ENCODE measurements at places on chromosomes 2 and 18.

DNA sequence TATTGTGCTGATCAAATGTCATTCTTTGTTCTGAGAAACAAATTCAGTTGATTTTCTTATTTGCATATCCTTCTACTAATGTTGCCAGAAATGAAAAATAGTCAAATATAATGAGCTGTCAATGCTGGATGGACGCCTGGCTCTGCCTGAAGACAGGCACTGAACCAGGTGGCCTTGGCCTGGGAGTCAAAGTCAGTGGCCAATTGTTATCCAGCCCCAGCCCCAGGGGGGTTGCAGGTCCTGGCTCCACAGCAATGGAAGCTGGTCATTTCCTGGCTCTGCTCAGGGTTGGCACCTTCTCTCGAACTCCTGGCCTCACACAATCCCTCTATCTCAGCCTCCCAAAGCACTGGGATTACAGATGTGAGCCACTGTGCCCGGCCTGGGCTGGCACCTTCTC lies 176.8 kb upstream of the GLI2 start:
- no peak for DNase-seq

GRCh38 chr2:112183327-112184025 lies 45.3 kb downstream of the FBLN7 start:
- no peak for DNase-seq

GRCh38 chr2:207710814-207711740 lies at the start of gene CCNYL1:
TSS of gene CCNYL1 (plus strand) at chr2:207711640. CDS start at chr2:207711897, 257 bp downstream.
- DNase-seq, result peak; percentile 95

DNA sequence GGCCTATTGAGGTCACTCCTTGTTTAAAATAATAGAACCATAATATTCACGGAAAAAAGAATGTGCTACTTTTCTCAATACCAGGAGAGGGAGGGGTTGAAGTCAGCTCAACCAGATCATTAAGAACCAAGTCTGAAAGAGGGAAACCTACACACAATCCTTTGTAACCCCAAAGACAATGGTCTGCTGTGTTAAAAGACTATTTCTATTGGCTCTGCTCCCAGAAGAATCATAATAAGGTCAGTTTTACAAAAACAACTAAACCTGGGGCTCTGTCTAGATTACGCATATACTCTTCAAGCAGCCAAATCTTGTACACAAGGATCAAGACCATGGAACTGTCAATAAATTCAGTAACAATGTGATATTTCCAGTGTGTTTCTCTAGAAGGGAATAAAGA lies 177.2 kb upstream of the CRIM1 start:
- DNase-seq, result no peak

DNA sequence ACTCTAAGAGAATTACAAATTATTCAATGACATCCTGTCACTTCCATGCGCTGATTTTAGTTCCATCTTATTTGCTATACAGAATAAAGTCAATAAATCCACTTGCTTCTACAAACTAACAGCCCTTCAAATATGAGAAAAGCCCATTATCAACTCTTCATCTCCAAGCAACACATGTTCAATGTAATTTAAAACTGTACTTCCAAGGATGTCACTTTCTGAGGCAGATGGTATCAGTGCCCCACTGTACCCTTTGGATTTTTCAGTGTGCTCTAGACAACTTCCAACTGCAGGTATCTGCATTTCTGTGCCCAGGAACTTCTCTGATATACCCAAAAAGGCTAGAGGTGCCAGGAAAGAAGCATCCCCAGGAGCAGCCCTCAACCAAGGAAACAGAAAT lies 87.6 kb downstream of the SMAD2 start:
- peak; percentile 9 for DNase-seq

DNA sequence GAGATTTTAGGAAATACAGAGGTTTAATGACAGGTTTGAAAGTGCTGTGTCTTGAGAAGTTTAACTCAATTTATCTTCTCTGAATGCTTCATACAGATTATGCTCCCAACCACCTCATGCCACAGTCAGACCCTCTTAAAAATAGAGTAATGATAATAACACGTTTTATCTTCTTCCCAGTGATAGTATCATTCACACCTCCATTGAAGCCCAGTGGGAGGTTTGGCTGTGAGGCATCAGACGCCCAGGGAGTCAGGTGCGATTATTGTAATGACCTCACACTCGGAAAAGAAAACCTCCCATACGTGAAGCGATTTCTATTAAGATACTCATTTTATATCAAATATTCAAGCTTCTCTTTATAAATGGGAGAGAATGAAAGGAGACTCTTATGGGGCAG lies 366.3 kb downstream of the SETBP1 start:
- no peak for DNase-seq

- no peak for DNase-seq
Observed at GRCh38 chr2:240195316-240195861, 54.9 kb upstream of the OTOS start.

DNA sequence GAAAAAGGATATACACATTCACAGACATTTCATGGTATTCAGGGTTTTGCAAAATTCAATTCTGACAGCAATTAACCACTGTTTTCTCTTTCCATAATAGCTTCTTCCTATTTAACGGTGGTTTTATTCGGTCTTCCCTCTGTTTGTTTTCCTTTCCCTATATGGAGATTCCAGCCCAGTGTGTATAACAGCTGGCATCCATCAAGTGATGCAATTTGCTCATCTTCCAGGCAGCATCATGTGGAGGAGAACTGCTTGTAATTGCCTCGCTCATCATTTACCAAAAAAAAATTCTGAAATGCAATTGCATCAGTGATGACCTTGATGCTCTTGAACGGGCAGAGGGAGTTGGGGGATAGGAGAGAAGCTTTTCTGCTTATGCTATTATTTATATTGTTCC lies 165.9 kb upstream of the PGAP1 start:
- DNase-seq, result peak; percentile 13

DNA sequence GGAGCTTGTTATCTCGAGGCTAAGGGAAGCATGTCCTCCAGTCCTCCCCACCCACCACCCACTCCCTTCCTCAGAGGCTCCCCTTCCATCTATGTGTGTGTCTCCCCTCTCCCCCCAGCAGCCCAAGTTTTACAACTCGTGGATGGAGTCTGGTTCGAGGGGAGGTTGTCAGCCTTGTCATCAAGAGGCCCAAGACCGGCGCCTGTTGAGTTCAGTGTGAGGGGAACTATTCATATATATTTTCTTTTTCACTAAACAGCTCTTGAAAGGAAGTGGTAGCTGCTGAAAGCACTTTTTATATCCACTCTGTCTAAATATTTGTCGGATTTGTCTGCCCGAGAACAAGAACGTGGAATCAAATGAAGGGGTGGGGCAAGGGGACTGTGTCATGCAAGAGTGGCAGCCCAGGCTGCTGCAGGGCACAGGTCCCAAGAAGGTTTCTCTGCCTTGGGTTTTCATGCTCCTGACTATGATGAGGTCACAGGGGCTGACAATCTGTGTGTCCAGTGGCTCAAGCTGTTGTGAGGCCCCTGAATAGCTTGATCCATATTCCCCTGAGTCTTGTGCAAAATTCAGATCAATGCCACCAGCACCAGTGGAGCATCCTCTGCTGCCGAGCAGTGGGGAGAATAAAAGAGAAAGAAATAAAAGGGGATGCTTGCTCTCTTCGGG lies 35.0 kb downstream of the NRP2 start:
- no peak for DNase-seq

DNA sequence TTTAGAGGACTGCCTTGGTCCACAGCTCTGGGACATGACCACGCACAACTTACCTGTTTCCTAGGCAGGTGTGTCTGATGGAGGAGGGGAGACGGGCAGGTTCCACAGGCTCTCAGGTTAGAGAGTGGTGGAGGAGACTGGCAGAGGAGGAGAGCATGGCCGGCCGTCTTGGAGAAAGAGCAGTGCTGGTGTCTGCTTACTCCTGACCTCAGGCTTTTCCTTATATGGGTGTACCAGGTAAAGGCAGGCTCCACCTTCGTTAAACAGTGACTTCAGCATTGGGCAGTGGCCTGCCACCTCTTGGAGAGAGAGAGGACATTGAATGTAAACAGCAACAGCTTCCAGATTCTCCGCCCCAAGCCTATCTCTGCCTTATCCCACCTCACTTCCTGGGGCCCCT lies at the start of gene CAPN13:
CAPN13 (minus strand) TSS at position 198 of the 400 bp plus-strand sequence. CDS start 20,121 bp downstream, outside the sequence.
- DNase-seq, result no peak

DNA sequence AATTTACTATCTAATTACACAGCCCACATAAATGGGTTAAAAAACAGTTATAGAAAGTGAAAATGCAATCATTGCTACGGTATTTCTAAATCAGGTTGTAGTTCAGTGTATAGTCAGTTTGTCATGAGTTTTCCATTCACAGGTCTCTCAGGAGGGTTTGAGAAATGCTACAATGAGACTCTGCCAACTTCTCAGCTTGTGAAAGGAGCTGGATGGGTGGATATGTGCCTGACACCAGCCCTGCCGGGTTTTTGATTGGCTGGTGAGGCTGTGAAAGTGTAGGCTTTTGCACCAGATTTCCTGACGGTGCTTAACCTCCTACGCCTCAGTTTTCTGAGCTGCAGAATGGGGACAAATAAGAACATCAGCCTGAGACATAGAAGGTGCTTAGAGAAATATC lies 102.6 kb upstream of the SMIM21 start:
- no peak for DNase-seq

DNA sequence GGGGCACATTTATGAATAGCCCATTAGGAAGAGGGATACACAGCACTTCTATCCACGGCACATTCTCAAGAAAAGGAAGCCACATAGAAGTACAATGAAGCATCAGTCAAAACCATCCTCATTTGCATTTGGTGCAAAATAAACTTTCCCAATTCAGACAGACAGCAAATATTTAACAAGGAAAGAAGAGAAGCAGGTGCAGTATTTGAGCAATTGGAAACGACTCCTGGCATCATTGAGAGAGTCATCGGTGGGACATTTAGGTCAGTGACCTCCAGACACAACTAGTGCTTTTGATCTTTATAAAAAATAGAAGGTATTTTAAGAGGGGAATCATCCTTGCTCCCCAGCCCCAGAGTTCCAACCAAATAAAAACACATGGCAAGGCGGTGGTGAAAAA lies 118.0 kb downstream of the MREG start:
- DNase-seq, result peak; percentile 62

DNA sequence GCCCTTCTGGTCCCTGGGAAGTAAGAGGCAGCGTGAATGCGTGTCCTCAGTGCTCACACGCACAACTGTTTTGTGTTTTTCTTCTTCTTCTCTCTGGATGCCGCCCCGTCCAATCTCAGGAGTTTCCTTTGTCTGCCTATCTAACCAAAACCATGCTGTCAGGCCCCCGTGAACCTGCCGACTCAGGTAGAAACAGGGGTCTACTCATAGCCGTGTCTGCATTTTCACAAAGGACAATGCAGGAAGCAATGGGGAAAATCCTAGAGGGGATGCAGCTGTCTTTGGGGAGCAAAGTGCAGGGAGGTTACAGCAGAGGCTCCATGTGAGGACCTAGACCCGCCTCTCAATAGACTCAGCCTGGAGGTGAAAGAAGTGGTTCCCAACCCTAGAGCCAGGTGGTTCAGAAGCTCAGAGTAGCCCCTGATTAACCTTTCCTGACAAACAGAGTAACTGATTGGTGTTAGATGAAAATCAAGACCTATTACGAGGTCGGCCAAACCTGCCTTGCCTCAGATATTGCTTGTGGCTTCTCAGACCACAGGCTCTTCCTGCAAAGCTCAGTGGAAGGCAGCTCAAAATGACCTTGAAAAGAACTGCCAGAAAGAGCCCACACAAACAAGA lies 49.3 kb downstream of the CD226 start:
- DNase-seq, result no peak

- DNase-seq, result peak; percentile 57
Observed at GRCh38 chr2:191917967-191918651, 71.2 kb upstream of the CAVIN2 start.

DNA sequence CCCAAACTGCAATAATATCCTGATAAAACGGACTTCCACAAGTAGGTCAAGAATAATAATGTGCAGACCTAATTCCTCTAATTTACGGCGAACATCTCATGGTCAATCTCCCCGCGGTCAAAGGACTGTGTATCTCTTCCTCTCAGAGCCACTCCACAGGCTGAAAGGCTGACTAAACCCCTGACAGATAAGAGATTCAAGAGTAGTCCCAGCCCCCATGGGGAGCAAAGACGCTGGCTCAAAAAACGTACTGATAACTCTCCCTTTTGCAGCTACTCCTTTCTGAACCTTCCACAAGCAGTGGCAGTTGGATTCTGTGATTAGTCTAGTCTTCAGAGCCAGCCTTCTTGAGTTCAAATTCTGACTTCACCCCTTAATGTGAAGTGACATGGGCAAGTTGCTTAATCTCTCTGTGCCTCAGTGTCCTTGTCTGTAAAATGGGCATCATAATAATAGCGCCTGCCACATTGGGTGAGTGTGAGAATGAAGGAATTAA lies 19.7 kb upstream of the IL18R1 start:
- DNase-seq, result no peak

GRCh38 chr2:144458541-144458940 lies 61.4 kb downstream of the ZEB2 start:
- no peak for DNase-seq

DNA sequence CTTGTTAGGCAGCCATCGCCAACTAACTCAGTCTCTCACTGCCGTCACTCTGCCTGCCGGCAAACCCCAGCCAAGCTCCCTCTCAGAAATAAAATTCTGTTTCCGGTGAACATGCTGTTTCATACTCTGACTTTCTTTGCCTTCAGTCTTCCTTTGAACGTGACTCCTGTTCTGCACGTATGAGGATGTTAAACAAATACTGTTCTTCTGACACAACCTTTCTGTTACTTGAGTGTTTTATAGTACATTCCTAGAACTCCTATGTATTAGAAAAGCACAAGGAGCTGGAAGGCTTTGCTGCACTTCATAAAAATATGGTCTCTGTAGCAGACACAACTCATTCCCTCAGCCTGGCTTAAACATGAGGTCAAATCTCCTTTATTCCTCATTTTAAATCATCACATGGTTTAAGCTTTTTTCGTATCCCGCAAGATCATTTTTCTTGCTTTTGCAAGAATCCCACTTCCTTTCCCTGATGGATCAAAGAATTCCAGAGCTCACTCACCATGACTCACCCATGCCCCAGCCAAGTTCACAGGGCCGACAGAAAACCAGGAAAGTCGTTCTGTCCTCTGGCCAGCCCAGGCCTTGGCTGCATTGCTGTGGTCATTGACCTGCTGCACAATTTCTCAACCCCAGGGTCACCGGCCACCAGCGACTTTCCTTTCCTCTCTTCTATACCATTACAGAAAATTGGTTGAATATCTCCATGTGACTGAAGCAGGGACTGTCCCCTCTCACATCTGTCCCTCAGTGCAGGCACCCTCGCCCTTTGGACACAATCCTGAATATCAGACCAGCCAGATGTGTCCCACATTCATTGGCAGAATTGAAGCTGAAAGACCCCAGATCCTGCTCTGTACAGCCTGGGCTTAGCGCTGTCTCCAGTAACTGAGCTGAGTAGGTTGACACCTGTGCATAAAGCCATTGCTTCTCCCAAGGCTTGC lies 183.1 kb upstream of the ARL4C start:
- DNase-seq, result no peak

- no peak for DNase-seq
Observed at GRCh38 chr2:80621656-80622055, 317.1 kb upstream of the LRRTM1 start.
